ENCODE measurements at places on chromosomes 12 and 14. TPM values are rescaled to one million over a fixed set of nuclear protein-coding genes. Genes with fewer than 3 reads are reported as not detected.

The ANP32D gene
- not detected for total RNA-seq

The GLS2 gene
- 6.9 TPM for total RNA-seq

The LRIG3 gene
- total RNA-seq: 10.7 TPM

The GPHN gene
- total RNA-seq: 17.0 TPM

The NPFF gene
- total RNA-seq: not detected

The ANAPC7 gene
- 54.4 TPM for total RNA-seq

The KRT78 gene
- not detected for total RNA-seq

The ARHGEF40 gene
- 20.0 TPM for total RNA-seq

The FGF6 gene
- total RNA-seq: not detected

The HCAR1 gene
- 38.4 TPM for total RNA-seq

The NGB gene
- total RNA-seq: not detected

The JPH4 gene
- total RNA-seq: not detected

The KRT8 gene
- 5,686 TPM for total RNA-seq

The TAS2R14 gene
- total RNA-seq: 1.8 TPM

The CCT2 gene
- total RNA-seq: 208 TPM

The KLHDC1 gene
- not detected for total RNA-seq

The KRT73 gene
- not detected for total RNA-seq

The CMA1 gene
- not detected for total RNA-seq

The INSM2 gene
- 0.08 TPM for total RNA-seq

The SYNDIG1L gene
- not detected for total RNA-seq

The SLC10A1 gene
- total RNA-seq: not detected

The SLC6A15 gene
- total RNA-seq: not detected

The REM2 gene
- 0.18 TPM for total RNA-seq

The SERPINA5 gene
- 4.9 TPM for total RNA-seq

The TEX22 gene
- not detected for total RNA-seq

The SLC35F4 gene
- not detected for total RNA-seq

The LALBA gene
- total RNA-seq: not detected

The ZNF268 gene
- total RNA-seq: 21.8 TPM

The TMEM30B gene
- 50.2 TPM for total RNA-seq

The OSBPL8 gene
- 51.0 TPM for total RNA-seq

The TMEM121 gene
- 0.65 TPM for total RNA-seq

The APPL2 gene
- total RNA-seq: 13.3 TPM

The PMCH gene
- total RNA-seq: not detected

The NR4A1 gene
- total RNA-seq: 49.6 TPM

The ATL1 gene
- 1.6 TPM for total RNA-seq

The C12orf60 gene
- 0.99 TPM for total RNA-seq
